ENCODE measurements at places on chromosomes 2 and 18. TPM values are rescaled to one million over a fixed set of nuclear protein-coding genes. Genes with fewer than 3 reads are reported as not detected.
A peak's percentile ranks its signal among the peaks of the same experiment; 100 is the strongest.

The LCT gene
- polyA plus RNA-seq, result not detected

The GPATCH11 gene
- 6.9 TPM for polyA plus RNA-seq

The PLEKHA3 gene
- 13.6 TPM for polyA plus RNA-seq

The CARF gene
- polyA plus RNA-seq, result 8.1 TPM

The TTC39C gene
- 4.1 TPM for polyA plus RNA-seq

The DUSP19 gene
- 2.0 TPM for polyA plus RNA-seq

The TGFA gene
- polyA plus RNA-seq, result 0.57 TPM

The TRPM8 gene
- 0.17 TPM for polyA plus RNA-seq

The SLC39A10 gene
- 21.6 TPM for polyA plus RNA-seq

The GALNT3 gene
- polyA plus RNA-seq, result 1.3 TPM

The DUSP28 gene
- 12.6 TPM for polyA plus RNA-seq

The KYNU gene
- 0.76 TPM for polyA plus RNA-seq

DNA sequence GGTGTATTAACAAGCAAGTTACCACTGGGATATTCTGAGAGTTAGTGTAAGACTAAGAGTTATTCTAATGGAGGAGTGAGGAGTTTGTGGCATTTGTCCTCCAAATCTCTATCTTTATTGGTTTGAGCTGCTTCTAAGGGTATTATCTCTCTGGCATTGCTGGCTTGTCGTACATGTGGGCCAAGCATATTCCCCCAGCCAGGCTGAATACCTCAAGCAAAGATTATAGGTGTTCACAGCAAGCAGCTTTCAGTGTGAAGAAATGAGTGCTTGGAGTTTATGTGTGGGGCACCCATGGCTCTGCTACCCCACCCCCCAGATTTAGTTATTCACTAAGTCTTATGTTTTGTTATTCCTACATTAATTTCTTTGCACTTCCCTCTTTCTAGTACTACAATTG is 193.6 kb upstream of the FANCL start:
- DNase-seq, result no peak

- no peak for DNase-seq
Observed at GRCh38 chr2:192558637-192559036, 363.9 kb upstream of the TMEFF2 start.

DNA sequence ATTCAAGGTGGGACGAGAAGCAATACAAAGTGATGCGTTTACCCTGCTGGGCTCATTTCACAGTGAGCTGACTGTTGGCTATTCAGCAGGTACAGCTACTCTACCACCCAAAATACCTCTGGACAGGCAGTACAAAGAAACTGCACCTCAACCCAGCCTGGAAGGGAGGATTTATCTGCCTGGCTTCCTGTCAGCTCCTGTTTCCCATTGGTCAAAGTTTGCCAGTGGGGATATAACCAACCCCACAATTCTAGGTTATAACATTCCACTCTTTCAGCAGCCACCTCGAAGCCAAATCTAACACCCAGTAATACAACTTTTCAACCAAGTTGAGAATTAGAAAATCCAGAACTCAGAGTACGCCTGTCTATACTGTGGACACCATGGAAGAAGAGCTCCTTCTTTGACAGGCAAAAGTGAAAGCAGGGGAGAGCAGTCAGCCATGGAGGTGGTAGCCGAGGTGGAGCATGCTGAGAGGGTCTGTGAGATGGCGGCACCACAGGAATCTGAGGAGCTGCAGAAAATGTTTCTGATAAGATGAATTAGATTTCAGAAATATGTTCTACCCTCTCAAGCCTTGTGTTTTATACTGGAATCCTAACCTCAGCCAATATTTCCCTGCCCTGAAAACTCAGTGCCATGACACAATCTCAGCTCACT is 10.8 kb downstream of the DUSP19 start:
- DNase-seq, result no peak

DNA sequence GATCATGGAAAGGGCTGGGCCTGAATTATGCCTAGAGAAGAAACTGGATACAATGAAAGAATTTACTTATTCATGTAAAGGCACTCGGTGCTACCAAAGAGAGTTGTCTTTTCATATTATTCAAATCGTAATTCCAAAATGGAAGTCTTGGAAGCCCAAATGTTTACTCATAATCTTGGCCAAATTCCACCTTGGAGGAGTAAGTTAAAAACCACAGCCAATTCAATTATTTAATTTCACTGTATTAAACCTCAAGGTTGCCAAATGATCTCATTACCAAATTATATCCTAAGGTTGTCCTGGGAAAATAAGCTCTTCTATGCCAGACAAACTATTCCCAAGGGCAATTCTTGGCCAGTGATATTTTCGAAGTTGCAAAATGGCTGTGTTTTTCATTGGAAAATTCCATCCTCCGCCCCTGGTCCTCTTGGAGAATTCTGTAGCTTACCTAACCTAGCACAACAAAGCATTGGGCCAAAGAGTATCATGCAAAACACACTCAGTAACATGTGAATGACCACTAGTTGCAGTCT is 11.1 kb upstream of the VPS4B start:
- peak; percentile 74 for DNase-seq

DNA sequence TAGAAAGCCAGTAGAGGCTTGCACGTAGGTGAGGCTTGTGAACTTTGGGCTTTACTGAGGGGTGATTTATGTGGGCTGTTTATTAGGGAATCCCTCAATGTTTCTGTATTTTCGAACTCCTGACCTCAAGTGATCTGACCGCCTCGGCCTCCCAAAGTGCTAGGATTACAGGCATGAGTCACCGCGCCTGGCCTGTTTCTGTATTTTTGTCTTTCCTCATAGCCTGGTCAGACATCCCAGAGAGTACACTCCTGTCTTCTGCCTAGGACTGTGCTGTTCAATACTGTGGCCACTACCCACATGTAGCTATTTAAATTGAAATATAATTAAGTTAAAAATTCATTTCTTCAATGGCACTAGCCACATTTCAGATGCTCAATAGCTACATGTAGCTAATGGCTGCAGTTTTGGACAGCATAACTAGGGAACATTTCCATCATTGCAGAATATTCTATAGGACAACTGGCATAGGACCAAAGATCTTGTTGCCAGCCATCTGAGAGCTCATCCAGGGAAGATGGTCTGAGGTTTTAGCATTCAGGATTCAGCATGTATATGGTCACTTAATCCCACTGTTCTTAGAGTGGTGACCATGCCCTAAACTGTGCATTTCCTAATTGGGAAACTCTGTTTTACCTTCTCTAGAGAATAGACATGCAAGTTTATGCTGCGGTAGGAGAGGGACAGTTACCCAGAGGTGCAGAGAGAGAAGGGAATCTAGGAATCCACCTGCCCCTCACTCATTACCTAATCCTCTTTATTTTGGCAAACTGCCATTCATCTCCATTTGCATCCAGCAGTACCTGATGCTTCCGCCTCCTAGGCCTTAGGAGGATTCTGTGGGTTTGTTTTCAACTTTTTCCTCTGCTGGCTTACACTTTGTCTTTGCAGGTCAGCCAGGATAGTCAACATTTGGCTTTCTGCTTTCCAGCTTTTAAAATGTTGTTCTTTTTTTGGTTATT is 64.4 kb downstream of the LCLAT1 start:
- DNase-seq, result no peak

DNA sequence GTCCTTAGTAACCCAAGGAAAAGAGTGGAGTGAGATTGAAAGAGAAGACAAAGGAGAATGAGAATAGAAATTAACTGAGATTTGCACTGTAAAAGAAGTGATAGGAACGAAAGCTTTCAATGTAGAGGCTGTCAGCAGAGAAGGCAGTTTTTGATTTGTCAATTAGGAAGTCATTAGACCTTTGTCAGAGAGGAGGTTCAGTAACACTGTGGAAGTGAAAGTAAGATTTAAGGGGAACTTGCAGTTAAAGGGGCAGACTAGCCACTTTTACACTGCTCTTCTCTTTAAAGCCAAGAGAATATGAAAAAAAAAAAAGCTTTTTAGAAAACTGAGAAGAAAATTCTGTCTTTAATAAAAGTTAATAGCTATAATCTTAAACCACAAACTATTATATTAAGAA is 11.5 kb upstream of the KYNU start:
- DNase-seq, result no peak

DNA sequence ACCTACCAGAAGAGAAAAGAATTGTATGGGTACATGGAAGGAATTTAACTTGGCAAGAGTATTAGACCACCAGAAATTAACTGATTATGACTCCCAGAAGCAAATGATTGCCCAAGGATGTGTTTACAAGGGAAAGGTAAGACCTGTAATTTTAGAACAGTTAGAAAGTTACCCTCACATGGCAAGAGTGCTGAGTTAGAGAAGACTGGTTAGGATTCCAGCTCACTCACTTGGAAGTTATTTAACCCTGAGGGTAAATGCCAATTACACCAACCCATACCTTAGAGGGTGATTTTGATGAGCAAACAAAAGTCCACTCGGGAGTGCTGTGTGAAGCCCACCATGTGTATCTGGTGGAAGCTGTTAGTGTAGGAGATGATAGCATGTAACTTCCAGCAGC is 170.2 kb downstream of the TPGS2 start:
- DNase-seq, result no peak

DNA sequence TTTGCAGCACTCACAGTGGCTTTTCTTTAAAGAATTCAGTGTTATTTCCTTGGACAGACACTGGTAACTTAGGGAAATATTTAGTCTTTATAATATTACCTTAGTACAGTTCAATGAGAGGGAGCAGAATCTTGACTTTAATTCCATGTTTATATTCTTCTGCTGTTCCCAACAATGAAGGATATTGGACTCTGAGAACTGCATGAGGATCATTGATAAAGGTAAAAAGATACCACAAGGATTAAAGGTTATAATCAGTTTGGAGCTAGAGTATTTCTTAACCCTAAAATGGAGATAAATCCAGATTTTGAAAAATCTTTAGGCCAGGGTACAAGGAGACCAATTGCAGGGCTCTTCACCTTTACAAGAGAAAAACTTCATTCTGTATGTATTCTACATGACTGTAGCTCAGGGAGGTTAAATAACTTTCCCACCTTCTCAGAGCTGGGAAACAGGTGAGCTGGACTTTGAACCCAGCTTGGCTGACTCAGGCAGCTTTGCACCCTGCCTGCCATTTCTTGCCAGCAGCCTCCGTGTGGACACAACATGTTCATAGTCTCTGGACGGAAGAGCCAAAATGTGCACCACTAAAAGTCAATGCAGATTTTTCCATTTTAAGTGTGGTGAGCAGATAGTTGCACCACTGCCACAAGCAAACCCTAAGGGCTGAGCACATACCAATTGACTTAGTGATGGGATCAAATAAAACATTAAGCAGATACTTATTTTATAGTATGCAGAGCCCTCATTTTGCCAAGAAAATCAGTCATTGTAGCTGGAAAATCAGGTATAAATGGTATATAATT is 26.7 kb downstream of the UPP2 start:
- no peak for DNase-seq

GRCh38 chr2:186946896-186947467 is 98.0 kb upstream of the ZSWIM2 start:
- DNase-seq, result no peak

DNA sequence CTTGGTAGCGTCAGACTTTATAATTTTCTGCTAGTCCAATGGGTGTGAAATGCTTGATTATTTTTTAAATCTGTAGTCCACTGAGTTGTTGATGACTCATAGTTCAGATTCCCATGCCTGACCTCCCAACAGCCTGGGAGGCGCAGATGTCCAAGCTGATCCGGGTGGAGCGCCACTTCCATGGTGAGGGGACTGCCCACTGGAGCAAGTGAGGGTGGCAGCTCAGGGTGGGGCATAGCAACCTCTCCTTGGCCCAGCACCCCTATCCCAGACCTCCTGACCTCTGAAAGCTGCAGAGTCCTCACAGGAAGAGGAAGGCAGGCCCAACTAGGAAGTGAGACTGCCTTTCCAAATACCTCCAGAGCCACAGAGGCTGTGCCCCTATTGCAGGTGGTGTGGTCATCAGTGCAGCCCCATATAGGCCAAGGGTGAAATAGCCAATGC is 4.4 kb downstream of the MAL start:
- no peak for DNase-seq

- DNase-seq, result peak; percentile 43
Observed at GRCh38 chr2:120515759-120516678, 170.1 kb downstream of the INHBB start.

DNA sequence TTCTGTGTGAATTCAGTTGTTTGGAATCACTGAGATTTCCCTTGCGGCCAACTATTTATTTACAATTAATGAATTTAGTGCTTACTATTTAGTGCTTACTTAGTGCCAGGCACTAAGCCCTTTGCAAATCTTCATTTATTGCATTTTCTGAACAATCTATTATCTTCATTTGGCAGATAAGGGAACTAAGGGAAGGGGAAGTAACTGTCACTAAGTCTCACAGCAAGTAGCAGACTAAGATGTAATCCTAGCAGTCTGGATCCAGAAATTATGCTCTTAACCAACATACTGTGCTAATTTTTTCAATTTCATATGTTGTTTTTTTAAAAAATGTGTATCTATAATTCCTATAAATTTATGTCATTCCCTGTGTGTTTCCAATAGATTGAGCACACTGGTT is 214.4 kb upstream of the EPC2 start:
- DNase-seq, result no peak

- DNase-seq, result no peak
Observed at GRCh38 chr2:19356545-19357401, 1.6 kb downstream of the OSR1 start.

GRCh38 chr2:15313657-15314056 is 247.5 kb downstream of the NBAS start:
- peak; percentile 15 for DNase-seq

- DNase-seq, result no peak
Observed at GRCh38 chr2:64283641-64284361, 139.6 kb upstream of the PELI1 start.

DNA sequence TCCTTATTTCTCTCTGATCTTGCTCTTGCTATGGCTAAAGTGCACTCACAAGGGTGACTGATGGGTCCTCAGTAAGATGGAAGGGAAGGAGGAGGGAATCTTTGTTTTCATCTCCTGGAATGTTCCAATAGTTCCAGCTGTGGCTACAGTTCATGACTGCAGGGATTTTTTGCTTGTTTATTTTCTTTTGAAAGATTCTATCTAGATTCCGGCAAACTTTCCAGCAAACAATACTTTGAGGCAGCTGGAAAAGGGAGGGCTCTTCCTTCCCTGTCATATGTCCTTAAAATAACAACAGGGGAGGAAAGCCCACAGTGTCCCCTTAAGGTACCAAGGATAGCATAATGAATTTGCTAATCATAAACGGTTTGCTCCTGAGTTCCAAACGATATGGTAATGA is 111.3 kb upstream of the SLC14A2 start:
- DNase-seq, result no peak
